Stimulated activated CD8-positive, alpha-beta memory T cell treated with anti-CD3 and anti-CD28 coated beads, Interleukin-15, amount 100 ng/mL, for 4 hours (primary cell): ENCODE measurements at places on chromosomes 7 and 10.

GRCh38 chr7:45359776-45360175 is 202.2 kb downstream of the RAMP3 start:
- DNase-seq, result no peak

DNA sequence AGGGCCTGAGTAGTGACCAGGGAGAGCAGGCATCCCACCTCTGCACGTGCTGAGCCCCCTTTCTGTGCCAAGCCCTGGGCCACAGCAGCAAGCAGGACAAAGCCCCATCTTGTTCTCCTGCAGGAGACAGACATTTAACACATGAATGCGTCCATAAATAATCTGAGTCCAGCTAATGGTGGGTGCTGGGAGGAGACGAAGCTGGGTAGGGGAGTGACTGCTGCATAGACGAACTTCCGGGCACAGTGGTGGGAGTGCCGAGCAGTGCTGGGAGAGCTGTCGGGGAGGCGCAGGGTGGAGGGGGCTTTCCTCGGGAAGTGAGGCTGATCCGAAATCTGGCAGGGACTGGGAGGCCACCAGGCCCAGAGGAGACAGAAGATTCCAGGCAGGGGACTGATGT is 35.2 kb upstream of the SLC29A3 start:
- no peak for DNase-seq

DNA sequence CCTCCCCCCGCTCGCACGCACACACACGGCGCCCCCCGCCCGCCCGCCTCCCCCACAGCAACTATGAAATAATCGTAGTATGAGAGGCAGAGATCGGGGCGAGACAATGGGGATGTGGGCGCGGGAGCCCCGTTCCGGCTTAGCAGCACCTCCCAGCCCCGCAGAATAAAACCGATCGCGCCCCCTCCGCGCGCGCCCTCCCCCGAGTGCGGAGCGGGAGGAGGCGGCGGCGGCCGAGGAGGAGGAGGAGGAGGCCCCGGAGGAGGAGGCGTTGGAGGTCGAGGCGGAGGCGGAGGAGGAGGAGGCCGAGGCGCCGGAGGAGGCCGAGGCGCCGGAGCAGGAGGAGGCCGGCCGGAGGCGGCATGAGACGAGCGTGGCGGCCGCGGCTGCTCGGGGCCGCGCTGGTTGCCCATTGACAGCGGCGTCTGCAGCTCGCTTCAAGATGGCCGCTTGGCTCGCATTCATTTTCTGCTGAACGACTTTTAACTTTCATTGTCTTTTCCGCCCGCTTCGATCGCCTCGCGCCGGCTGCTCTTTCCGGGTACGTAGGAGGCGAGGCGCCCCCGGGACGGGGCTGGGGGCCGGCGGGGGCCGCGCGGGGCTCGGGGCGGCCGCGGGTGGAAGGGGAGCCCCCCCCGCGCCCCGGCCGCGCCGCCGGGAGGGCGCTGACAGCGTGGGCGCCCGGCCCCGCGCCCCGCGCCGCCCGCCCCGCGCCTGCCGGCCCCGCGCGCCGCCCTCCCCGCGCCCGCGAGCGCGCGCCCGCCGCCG is 441 bp downstream of the BMI1 start:
- DNase-seq, result no peak

- DNase-seq, result no peak
Observed at GRCh38 chr10:52674474-52674873, 98.1 kb downstream of the MBL2 start.

- no peak for DNase-seq
Observed at GRCh38 chr7:80008039-80008438, 126.6 kb upstream of the GNAI1 start.

- DNase-seq, result no peak
Observed at GRCh38 chr7:80600046-80600445, 38.4 kb upstream of the CD36 start.

GRCh38 chr10:43204042-43204942 is 62.6 kb downstream of the RASGEF1A start:
- no peak for DNase-seq

DNA sequence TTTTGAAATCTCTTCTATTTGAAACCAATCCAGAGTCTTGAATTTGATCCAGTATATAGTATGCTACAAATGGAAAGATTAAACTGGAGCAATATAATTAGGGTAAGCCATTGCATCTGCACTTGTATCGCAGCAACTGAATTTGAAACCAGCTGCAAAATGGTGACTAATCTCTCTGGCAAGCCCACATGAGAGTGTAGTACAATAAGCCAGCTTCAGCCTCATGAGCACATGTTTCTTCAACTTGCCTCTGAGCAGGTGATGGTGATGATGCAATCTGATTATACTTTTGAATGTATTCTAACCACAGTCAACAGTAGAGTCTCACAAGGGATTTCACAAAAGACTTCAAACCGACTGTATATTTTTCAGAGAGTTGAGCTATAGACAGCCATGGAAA is 829 bp upstream of the RPA3 start:
- DNase-seq, result no peak

GRCh38 chr7:137045573-137045972 is 177.1 kb downstream of the CHRM2 start:
- no peak for DNase-seq

DNA sequence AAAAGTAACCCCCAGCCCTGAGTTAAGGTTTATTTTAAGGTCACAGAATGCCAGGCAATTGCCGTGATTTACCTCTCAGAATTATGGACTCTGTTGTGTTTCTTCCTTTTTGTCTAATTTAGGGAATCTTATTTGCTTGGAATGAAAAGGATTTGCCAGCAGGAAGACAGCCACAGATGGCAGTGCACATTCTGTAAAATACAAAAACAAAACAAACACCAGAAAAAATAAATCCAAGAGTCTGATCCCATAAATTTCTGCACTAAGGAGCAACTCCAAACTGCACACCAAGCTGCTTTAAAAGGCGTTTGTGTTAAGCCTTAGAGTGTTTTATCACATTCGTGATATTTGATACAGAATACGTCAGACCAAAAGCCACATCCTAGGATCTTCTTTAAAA is 199.0 kb upstream of the C7orf33 start:
- no peak for DNase-seq

GRCh38 chr7:92750946-92751345 is 85.4 kb downstream of the CDK6 start:
- no peak for DNase-seq

- DNase-seq, result no peak
Observed at GRCh38 chr10:29687421-29688164, 52.8 kb upstream of the SVIL start.

DNA sequence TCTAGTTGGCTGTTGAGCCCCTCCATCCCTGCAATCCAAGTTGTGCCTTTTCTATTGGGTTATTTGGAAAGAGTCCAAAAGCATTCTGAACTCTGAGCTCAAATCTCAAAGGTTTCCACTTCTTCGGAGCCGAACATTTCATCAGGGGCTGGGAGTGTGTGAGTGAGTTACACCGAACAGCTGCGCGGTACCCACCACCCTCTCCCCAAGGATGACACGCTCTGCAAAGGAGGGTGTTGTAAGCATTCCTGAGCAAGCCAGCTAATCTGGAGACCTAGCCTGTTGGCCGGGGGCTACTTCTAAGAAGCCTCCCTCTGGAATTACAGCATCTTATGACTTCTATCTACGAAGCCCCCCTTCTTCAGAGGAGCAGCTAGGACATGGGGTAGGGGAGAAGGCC is 270.5 kb downstream of the CREB5 start:
- DNase-seq, result no peak

DNA sequence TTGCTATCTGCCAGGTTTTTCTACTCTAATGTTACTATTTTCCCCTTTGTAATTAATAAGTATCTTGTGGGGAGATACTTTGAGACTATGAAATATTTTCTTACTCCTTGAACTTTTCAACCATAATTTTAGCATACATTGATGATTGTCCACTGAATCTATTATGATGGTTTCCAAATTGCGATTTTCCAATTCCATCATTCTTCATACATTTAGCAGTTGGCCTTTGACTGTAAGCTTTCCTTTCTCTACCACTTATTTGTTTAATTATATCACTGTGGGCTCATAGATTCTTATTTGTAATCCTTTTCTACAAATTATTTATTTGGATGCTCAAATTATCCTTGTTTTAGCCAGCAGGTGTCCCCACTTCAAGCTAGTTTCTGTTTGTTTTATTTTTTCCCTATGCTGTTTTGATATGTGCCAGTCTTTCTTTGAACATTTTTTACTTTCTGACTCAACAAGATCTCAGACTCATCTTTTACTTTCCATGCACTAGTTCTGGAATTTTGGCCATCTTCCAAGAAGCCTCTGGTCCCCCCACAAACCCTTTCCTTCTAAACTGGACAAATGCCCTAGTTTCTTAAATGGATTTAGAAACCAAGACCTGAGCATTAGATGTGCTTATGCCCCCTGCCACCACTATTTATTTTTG is 11.4 kb upstream of the MRPS16 start:
- no peak for DNase-seq

DNA sequence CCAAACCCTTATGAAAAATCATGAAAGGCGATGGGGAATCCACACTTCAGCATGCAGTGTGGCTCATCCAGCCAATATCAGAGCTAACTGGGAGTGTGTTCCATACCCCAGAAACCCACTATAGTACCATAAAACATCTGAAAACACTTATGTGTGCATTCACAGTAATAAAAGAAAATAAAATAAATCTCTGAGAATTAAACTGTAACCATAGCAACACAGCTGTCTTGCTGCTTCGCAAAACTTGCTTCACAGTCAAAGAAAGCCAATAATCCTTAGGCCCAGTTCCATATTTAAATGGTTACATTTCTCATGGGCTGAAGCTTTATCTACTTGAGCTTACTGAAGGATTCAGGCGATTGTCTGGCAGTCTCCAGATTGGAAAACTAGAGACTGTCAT is 19.9 kb upstream of the POLR1F start:
- DNase-seq, result no peak

GRCh38 chr7:76016191-76016947 is 22.0 kb upstream of the TMEM120A start:
- no peak for DNase-seq

GRCh38 chr10:91521439-91521838 is 111.3 kb downstream of the HECTD2 start:
- no peak for DNase-seq

DNA sequence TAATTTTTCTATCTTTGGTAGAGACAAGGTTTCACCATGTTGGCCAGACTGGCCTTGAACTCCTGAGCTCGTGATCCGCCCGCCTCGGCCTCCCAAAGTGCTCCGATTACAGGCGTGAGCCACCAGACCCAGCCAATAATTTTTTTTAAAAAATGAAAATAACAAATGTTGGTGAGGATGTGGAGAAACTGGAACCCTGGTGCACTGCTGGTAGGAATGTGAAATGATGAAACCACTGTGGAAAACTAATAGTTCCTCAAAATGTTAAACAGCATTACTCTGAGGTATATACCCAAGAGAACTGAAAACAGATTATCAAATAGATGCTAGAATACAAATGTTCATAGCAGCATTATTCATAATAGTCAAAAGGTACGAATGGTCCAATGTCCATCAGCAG is 23.0 kb upstream of the YWHAG start:
- no peak for DNase-seq

- no peak for DNase-seq
Observed at GRCh38 chr7:1586827-1587705, 17.2 kb upstream of the PSMG3 start.

GRCh38 chr10:103512166-103512565 is 18.7 kb downstream of the NEURL1 start:
- DNase-seq, result no peak

GRCh38 chr10:36506697-36507496 is 618.5 kb upstream of the ANKRD30A start:
- no peak for DNase-seq

DNA sequence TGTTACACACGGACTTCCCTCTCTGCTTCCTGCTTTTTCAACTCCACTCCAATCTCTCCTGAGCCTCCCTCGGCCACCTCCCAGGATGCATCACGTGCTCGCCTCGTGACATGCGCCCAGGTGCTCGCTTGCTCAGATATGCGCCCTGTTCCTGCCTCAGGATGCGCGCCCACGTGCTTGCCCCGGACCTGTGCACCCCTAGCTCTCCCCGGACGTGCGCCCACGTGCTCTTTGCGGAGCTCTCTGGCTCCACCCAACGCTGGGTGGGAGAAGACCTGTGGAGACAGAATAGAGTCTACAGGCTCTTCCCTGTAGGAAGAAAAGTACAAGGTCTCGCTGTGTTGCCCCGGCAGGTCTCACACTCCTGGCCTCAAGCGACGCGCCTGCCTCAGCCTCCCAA is 23.1 kb downstream of the PARD3 start:
- DNase-seq, result no peak

DNA sequence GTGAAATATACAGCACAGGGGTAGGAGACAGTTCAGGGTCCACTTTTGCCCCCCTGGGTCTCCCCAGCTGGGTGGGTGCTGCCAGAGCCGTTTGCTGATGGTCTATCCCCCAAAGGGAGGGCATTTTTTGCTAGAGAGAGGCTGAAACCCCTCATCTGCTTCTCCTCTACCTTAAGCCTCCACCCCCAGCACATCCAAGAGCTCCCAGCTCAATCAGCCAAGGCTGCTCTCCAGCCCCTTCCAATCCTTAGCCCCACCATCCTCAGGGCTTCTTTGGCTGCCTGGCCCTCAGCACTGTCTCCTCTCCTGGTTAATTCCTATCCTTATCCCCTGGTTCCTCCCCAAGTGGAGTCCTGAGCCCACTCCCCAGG is 153.1 kb downstream of the AOAH start:
- DNase-seq, result no peak

GRCh38 chr10:87093632-87094372 is 841 bp downstream of the GLUD1 start:
- DNase-seq, result peak; percentile 48

- no peak for DNase-seq
Observed at GRCh38 chr10:11483201-11484148, 128.0 kb downstream of the USP6NL start.

GRCh38 chr7:133858311-133858710 is 268.8 kb upstream of the LRGUK start:
- DNase-seq, result no peak

- no peak for DNase-seq
Observed at GRCh38 chr7:159102681-159103381, 41.8 kb downstream of the VIPR2 start.

DNA sequence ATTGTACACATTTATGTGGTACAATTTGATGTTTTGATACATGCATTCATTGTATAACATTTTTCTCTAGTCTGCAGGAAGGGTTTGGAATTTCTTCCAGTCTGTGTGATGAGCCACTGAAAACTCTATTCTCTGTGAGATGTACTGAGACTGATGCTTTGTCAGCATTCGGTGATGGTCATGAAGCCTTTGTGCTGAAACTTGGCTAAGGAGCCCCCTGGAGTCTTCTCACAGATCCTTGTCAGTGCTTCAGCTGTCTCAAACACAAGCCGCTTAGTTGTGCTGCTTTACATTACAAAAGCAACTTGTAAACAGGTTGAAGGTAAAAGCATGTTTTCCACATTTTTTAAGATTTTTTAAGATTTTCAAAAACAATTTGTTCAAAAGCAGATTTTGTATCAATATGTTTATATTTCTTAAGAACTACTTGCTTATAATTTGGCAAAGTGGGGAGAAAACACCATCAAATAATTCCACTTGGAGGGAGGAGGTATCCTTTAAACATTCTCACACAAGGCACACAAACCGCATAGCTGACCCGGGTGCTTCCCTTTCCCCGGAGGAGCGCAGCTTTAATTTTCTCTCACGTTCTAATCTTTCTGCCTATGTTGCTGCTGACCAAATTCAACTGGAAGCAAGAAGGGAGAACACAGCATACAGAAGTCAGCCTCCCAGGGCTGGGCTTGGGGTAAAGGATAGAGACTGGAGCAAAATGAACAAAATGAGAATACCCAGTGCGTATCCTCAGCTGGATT is 249.8 kb upstream of the VSTM2A start:
- DNase-seq, result no peak
